Stimulated activated CD8-positive, alpha-beta memory T cell treated with anti-CD3 and anti-CD28 coated beads, Interleukin-4, amount 100 ng/mL, for 4 hours (primary cell): ENCODE measurements at places on chromosomes 2 and 18.

DNA sequence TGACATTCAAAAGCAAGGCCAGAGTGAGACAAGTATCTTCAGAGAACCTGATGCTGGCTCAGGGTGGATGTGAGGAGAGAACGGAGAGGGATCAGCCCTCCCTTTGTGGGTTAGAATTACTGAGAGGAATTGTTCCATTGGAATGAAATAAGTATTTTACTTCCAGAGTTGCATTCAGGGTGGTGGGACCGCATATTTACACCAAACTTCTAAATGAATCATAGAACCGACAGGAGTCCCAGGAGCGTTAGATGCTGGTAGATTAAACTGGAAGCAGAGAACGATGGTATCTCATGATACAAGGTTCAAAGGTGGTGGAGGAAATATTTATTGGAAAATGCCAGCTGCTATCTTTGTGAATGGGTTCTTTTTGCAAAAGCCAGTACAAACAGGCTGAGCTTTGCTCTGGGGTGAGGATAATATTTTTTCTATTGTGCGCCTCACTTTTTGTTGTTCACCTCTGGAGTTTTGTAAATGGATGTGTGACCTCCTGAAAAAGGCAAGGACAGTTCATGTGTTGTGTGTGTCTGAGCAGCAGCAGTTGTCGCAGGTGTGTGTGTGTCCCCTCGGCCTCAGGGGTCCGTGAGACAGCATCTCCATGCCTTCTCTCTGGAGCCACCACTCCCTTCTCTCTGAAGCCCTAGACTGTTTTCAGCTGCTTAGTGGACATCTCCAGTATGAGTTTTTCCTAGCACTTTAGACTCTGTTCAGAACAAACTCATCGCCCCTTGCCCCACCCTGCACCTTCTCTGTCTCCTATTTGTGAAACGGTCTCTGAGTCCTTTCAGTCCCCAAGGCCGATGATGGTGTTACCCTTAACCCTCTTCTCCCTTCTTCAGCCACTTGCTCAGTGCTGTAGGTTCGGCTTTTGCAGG lies 17.8 kb downstream of the MTCL1 start:
- DNase-seq = no peak

DNA sequence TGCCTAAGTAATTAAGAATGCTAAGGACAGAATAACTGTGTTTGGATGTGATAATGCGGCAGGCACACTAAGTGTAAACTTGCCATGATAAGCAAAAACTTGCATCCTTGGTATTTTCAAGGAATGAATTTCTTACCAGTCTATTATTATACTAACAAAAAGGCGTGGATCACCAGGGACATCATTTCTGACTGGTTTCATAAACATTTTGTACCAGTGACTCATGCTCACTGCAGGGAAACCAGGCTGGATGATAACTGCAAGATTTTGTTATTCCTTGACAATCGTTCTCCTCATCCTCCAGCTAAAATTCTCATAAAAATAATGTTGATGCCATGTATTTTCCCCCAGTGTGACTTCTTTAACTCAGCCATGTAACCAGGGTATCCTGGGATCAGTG lies 289.5 kb downstream of the CDCA7 start:
- DNase-seq = no peak

DNA sequence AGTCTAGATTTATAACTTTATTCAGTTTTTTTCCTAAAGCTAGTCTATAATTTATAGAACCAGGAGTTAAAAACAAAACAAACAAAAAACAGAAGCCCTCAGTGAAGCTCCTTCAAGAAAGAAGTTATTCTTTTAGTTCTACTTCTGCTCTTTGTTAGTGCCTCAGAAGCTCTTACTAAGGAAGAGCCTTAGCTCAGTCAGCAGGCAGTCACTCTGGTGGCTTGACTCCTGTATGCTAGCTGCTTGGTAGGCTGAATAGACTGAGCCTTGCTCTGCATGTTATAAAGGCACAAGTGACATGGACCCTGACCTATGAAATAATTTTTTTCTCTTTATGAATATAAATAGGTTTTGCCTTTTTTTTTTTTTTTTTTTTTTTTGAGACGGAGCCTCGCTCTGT lies 24.8 kb downstream of the NCOA1 start:
- no peak for DNase-seq

- DNase-seq = no peak
Measured at GRCh38 chr2:52365946-52366345, 1334.0 kb upstream of the NRXN1 start.

- DNase-seq = no peak
Measured at GRCh38 chr2:67840460-67841068, 222.2 kb downstream of the C1D start.

DNA sequence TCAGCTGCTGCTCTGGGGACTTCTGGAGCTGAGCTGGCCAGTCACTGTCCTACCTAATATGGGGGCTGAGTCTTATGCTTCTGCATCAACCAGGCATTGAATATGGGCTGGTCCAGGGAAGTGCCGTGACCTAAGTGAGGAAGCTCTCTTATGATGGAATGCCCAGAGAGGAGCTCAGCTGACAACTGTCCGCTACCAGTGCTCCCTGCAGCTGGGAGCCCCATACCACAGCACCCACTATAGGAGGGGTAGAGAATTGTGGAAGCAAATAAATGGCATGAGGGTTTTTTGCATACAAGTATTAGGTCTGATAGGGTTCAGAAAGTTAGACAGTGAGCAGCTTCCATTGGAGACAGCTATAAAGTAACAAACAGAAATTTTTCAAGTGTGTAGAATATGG lies 4.5 kb downstream of the TIMM21 start:
- no peak for DNase-seq

- DNase-seq = no peak
Measured at GRCh38 chr2:159793326-159793725, 4.7 kb downstream of the CD302 start.

DNA sequence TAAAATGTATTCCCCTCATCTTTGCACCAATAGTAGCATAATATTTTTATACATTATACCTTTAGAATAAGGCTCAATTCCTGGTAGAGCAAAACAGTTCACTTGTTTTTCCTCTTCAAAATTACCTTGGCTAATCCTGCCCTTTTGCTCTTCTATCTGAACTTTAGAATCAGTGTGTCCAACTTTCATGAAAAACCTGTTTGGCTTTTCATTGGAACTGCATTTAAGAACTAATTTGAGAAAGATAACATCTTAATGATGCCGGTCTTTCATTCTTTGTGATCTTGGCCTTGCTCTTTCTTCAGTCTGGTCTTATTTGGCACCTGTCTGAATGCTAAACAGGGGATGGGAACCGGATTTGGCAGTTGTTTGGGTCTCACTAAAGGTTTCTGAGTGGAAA lies 112.9 kb upstream of the CD302 start:
- no peak for DNase-seq

GRCh38 chr2:223526106-223526505 lies 76.1 kb downstream of the SCG2 start:
- no peak for DNase-seq

- no peak for DNase-seq
Measured at GRCh38 chr18:9124824-9125223, 11.8 kb upstream of the ANKRD12 start.

DNA sequence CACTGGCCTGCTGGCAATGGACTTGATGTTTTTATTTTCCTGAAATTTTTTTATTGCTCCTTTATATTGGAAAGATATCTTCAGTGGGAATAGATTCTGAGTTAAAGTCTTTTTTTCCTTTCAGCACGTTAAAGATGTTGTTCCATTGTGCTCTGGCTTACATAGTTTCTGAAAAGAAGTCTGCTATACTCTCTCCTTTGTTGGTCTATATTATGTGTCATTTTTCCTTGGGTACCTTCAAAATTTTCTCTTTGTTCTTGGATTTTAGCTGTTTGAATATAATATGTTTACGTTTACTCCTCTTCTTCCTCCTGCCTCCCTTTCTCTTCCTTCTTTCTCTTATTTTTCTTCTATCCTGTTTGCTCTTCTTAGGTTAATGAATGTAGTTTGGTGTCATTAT lies 105.5 kb downstream of the CAPN13 start:
- DNase-seq = no peak

DNA sequence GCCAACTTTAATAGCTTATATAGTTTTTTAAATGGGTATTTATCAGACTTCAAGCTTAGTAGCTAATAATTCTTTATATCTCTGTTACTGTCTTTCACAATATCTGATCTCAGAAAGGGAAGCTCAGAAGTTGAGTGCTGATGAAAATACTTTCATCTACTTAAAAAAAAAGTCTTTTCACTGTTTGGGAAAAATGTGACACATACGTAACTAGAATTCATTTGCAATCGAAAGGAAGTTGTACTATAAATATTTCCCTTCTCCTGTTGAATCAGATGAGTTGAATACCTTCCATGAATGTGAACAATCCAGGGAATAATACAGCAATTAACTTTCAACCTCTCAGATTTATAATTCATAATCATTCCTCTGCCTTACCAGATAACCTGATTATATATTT lies 811 bp upstream of the SCG2 start:
- DNase-seq = no peak

DNA sequence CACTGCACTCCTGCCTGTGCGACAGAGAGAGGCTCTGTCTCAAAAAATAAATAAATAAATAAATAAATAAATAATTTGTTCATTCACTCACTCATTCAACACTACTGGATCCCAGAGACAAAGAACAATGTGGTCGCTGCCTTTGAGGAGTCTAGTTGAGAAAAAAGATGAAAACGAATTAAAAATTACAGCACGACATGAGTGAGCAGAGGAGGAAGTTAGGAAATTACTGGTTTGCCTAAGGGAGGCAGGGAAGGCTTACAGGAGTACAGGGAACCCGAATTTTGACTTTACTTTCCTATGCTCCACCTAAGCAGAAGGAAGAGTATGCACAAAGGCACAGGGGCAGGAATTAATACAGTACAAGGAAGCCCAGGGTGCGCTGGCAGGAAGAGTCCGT lies 4.2 kb upstream of the KCMF1 start:
- DNase-seq = no peak

DNA sequence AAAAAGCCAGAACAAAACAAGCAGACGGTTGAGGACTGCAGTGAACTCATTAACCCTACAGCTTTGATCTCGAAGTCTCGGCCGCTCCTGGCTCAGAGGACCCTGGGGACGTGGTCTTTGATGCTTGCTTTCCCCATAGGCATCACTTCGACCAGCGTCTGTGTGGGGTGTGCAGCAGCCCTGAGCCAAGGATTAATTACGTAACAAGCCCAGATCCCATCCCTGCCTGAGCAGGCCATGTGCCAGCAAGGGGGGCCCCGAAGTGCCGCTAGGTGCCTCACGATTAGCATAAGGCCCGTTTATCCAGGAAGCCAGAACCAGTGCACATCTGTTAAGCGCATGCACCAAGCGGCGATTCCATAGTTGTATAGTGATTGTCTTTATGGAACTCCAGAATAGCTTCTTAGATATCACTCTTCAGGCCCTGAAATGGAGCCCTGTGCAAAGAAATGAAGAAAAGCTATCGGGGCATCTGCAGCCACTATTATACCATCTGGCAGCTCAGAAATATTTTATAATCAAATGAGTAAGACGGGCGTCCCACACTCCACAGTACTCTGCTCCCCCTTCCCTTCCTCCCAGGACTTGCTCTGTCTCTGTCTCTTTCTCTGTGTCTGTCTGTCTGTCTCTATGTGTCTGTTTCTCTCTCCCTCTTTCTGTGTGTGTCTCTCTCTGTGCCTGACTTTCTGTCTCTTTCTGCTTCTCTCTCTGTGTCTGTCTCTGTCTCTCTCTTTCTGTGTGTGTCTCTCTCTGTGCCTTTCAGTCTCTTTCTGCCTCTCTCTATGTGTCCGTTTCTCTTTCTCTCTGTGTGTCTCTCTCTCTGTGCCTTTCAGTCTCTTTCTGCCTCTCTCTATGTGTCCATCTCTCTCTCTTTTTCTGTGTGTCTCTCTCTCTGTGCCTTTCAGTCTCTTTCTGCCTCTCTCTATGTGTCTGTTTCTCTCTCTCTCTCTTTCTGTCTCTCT lies 41.7 kb downstream of the HPCAL1 start:
- no peak for DNase-seq

GRCh38 chr2:156935616-156936015 lies 321.9 kb upstream of the GALNT5 start:
- DNase-seq = no peak

- DNase-seq = no peak
Measured at GRCh38 chr18:62102221-62102620, 84.6 kb downstream of the PIGN start.

GRCh38 chr2:175366815-175367214 lies 185.3 kb upstream of the ATP5MC3 start:
- DNase-seq = no peak

DNA sequence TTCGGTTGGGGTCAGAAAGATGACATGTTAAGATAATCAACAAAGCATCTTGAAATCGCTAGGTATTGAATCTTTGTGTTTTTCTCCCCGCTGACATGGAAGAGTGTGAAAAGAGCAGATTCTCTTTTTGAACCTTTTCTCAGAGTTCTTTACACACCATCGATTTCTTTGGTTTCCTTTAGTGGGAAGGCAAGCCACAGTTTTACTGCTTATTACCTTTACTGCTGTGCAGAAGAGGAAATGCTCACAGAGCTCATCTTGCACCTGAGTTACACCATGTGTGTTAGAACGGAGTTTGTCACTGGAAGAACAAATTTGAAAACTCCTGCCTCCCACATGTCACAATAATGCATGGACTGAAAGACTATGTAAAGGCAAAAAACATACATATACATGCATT lies 45.3 kb upstream of the PDK1 start:
- DNase-seq = no peak

DNA sequence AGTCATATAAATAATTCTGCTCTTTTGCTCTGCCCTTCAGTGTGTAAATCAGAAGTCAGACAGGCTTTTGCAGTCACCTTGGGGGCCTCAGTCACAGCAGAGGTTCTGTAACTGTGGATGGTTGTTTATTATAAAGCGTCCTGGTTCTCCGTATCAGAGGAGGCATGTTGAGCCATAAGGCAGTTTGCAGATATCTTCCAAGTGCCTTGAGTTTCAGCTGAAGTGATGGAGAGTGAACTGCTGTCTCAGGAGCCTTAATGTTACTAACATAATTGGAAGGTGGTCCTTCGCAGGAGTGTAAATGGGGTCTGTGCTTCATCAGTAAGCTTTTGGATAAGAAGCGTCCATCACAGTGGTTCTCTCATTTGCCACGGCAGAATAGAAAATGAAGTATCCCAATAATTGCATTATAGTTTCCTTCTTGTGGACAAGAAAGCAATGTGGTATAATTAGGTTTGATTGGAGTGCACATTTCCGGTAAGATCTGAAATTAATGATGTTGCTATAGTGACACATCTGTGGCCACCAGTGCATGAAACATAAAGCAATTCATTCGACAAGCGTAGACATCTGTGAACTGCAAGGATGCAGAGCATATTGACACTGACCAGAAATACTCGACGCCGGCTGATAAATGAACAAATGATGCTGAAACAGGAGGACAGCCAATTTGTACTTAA lies 112.5 kb upstream of the NFATC1 start:
- DNase-seq = no peak

DNA sequence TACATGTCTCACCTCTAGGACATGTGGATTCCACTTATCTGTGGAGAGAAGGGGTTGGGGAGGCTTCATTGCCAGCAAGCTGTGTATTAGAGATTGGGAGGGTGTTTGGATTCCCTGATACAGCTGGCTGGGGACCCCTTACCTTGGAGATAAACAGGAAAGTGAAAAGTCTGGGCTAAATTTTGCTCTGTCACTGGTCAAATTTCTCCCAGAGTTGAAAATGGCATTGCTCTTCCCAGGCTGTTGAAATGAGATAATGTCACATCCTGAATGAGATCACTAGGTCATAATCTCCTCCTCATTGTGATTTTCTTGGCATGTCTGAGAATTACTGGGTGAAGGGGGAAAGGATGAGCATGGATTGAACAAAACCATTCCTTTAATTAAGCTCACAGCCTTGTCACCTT lies 265.0 kb upstream of the PARD3B start:
- no peak for DNase-seq
